KBM-7 (cell line): ENCODE measurements at places on chromosomes 12 and 14.

DNA sequence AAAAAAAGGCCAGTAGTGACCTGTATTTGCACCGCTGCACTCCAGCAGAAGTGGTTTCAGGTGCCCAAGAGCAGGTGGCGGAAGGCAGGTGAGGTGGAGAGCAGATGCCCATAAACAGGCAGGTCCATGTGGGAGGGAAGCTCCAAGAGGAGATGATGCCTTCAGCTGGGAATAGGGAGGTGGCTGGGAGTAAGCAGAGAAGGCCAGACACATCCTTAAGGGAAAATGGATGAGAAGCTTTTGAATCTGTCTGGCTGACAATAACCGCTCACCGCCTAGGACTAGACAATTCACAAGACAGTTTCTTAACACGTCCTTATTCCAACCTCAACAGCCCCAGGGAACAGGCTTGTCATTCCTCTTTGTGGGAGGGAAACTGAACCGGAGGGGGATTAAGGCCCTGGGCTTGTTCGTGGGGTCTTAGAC is 43.9 kb upstream of the PLEKHG6 start:
- no peak for DNase-seq

- no peak for DNase-seq
These were observed 74.9 kb downstream of the PAWR start for GRCh38 chr12:79615596-79616560.

DNA sequence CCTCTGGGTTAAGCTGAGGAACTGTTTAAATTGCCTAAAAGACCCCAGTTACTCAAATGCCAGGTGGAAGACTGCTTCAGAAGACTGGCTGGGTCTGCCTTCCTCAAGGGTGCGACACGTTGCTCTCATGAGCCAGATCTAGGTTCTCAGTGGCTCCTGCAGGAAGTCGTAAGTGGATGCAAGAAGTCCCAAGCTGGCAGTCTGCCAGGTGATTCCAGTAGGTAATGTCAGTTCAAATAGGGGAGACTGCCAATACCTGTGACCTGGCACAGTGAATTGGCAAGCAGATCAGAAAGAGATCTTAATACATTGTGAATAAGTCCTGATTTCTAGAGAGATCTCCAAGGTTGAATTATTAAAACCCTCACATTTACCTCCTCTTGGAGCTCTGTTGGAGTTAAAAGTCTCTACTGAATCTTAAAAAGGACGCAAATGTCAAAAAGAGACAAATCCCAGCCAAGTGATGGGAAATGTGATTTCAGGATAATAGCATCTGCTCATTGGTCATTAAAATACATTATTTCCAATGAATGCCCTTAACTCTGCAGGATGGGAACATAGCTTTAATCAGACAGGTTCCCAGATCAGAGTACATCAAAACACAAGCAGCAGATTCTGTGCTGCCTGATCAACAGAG is 98.8 kb upstream of the FRMD6 start:
- DNase-seq, result no peak

- DNase-seq, result no peak
These were observed 866.0 kb upstream of the TMEM132C start for GRCh38 chr12:127401005-127401404.

DNA sequence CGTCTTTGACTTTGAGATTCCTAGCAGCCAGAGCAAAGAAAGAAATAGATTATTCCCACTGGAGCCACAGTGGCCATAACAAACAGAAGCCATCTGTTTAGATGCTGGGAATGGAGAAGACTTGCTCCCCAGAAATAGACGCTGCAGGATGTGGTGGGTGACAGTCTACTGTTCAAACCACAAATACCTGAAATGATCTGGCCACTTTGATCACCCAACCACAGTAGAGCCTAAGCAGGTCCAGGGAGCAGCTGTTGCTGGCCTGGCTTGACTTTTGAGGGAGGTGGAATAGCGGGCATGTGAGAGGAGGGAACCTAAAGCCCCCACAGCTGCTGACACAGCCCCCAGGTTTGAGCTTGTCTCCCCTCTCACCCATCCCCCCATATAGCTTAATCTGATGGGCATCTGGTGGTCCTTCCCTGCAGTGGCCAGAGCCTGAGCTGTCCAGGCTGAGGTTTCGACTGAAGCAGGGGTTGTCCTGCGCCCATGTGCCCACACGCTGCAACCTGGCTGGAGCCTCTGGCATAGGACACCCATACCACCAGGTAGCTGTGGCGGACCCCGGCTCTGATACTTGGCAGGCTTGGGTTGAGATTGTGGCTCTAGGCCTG is 38.7 kb downstream of the SH2B3 start:
- no peak for DNase-seq

GRCh38 chr12:86712425-86712843 is 456.2 kb upstream of the MGAT4C start:
- no peak for DNase-seq

DNA sequence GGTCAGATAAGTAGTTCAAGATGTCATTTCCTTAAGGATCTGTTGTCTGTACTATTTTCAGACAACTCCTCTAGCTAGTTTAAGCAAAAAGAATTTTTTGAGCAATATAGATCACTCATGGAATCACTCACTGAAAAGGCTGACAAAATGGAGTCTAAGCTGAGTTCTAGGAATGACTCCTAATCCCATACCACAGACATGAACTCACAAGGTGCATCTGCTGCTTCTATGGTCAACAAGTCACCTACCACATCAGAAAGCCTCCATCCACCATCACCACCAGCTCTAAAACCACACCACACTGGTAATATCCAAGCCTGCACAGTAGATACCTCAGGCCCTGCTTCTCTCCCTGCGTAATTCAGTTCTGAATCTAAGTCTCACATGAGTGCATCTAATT is 33.0 kb downstream of the PWP1 start:
- no peak for DNase-seq

DNA sequence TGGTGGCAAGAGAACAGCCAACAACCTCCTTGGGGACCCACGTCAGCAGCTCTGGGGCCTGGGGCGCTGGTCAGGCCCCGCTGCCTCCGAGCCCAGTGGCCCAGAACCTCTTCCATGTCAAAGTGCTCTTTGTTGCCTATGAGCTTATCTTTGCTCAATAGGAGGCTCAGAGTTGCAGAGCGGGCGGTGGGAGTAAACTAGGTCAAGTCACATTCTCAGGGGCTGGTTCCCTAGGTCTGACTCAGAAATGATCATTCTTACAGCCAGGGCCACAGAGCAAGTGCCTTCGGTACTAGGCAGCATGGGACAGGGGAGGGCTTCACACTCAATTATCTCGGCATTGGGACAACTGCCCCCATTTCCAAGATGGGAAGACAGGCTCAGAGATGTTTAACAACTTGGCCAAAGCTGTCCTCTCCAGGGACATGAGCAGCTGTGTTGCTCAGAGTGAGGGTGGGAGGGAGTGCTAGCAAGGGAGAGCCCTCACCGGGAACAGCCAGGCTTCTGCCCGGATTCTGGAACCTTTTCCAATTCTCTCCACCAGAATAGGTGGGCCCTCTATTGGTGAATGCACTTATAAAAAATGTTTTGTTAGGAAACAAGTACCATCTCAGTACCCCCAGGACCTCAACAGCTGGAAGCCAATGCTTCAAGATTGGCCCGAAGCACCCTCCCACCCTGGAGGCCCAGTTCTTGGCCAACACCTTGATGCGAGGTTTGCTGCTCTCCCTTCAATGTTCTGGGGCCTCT is 11.9 kb downstream of the SLC25A29 start:
- no peak for DNase-seq

DNA sequence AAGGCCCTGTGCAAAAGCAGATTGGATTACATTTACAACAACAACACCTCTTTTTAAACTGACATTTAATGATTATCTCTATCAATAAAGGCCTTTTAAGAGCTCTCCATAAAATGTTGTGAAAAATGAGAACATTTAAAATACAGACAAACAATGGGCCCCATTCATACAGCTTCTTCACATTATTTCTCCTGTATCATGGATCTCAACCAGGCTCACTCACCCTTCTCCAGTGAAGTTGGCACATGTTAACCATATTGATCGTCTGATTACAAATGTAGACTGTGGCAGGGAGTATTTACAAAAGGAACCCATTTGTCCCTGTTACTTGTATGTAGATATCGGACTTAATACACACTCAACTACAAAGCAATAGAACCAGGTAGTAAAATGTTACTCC is 220.2 kb upstream of the BTG1 start:
- no peak for DNase-seq

GRCh38 chr14:35818346-35819115 is 7.6 kb upstream of the BRMS1L start:
- DNase-seq, result peak; percentile 56

DNA sequence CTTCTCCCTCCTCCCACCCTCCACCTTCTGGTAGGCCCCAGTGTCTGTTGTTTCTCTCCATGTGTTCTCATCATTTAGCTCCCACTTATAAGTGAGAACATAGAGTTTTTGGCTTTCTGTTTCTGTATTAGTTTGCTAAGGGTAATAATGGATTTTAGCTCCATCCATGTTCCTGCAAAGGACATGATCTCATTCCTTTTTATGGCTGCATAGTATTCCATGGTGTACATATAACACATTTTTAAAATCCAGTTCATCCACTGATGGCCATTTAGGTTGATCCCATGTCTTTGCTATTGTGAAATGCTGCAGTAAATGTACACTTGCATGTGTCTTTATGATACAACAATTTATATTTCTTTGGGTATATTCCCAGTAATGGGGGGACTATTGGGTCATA is 96.1 kb downstream of the CCDC91 start:
- DNase-seq, result no peak

DNA sequence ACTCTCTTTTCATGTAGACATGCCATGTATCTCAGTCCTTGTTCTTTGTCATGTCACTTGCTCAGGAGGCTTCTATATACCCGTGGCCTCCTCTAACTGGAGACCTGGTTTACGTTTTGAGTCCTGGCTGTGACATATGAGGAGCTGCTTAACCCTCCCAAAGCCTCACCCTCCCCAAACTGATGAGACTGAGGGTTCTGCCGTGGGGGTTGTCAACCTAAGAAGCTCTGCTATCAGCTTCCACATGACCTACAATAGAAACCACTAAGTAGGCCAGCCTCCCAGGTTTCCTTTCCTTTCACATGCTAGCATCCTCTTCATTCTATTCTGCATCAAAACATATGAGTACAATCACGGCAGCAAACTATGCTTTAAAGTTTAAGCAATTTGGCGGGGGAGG is 76.8 kb upstream of the WSCD2 start:
- DNase-seq, result no peak

DNA sequence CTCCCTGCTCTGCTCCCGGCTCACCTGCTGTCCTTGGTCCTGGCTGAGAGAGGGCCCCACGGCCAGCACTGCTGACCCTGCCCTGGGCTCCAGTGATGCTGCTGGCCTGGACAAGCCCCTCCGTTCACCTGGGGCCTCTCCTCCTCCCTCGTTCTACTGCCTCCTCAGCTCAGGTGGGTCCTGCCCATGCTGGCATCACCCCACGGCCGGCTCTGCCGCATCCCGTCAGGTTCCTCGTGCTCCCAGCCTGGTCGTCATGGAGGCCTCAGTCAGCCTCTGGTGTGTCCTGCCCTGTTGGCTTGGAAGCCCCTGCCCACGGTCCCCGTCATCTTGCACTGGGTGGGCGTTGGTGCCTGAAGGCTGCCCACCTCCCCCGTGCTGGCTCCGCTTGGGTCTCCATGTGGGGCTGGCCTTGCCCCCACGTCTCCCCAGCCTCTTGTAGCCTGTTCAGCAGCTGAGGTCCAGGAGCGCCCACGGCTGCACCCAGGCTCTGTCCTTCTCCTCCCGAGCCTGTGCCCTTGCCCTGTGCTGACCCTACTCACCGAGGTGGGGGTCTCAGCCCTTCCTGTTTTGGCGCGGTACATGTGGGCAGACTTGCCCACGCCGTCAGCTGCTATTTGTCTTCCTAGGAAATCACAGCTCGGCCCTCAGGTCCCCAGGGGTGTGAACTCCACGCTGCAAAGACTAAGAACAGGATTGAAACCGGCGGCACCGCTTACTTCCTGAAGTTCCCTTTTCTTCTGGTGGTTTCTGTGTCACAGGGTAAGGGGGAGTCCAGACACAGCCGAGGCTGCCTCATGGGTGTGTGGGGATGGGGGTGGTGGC is 121.6 kb downstream of the TMEM121 start:
- no peak for DNase-seq

- DNase-seq, result no peak
These were observed 41.3 kb upstream of the SLCO1C1 start for GRCh38 chr12:20653871-20654270.

DNA sequence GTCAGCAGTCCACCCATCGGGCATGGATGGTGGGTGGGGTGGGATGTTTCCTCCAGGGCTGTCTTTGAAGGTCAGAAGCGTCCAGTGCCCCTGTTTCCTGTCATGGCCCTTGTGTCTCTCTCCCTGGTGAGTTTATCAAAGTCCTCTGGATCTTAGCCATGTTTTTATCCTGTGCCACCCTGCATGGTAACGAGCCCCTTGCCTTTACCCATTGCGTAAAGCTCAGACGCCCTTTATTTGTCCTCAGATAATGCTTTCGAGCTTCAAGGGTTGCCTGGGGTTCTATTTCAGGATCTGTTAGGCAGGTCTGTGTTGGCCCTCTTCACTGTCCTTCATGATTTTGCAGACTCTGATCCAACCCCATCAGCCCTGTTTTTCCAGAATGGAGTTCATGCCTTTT is 172.9 kb downstream of the TSPAN9 start:
- no peak for DNase-seq
